ENCODE measurements at places on chromosomes 4 and X. TPM values are rescaled to one million over a fixed set of nuclear protein-coding genes. Genes with fewer than 3 reads are reported as not detected.

Gene STPG2
- total RNA-seq, result 4.1 TPM

Gene SHROOM2
- 21.9 TPM for total RNA-seq

Gene SATL1
- total RNA-seq, result 3.1 TPM

Gene PAGE5
- not detected for total RNA-seq

Gene UNC5C
- 25.7 TPM for total RNA-seq

Gene SPANXN3
- total RNA-seq, result not detected

Gene HGFAC
- 8.8 TPM for total RNA-seq

Gene PRDM5
- 15.0 TPM for total RNA-seq

Gene BRS3
- not detected for total RNA-seq

Gene LONRF3
- total RNA-seq, result 2.5 TPM
